Stimulated activated CD8-positive, alpha-beta memory T cell treated with anti-CD3 and anti-CD28 coated beads, Interleukin-15, amount 100 ng/mL, for 48 hours (primary cell): ENCODE measurements at places on chromosomes 16 and 17.

GRCh38 chr17:17019430-17019762 is 22.9 kb upstream of the MPRIP start:
- no peak for DNase-seq

- no peak for DNase-seq
Measured at GRCh38 chr17:37714897-37715296, 30.0 kb downstream of the HNF1B start.

- no peak for DNase-seq
Measured at GRCh38 chr16:31414706-31415105, 13.5 kb downstream of the COX6A2 start.

- no peak for DNase-seq
Measured at GRCh38 chr16:50263060-50263909, 3.1 kb upstream of the ADCY7 start.

GRCh38 chr16:84455031-84455430 is 49.4 kb downstream of the MEAK7 start:
- DNase-seq, result no peak

DNA sequence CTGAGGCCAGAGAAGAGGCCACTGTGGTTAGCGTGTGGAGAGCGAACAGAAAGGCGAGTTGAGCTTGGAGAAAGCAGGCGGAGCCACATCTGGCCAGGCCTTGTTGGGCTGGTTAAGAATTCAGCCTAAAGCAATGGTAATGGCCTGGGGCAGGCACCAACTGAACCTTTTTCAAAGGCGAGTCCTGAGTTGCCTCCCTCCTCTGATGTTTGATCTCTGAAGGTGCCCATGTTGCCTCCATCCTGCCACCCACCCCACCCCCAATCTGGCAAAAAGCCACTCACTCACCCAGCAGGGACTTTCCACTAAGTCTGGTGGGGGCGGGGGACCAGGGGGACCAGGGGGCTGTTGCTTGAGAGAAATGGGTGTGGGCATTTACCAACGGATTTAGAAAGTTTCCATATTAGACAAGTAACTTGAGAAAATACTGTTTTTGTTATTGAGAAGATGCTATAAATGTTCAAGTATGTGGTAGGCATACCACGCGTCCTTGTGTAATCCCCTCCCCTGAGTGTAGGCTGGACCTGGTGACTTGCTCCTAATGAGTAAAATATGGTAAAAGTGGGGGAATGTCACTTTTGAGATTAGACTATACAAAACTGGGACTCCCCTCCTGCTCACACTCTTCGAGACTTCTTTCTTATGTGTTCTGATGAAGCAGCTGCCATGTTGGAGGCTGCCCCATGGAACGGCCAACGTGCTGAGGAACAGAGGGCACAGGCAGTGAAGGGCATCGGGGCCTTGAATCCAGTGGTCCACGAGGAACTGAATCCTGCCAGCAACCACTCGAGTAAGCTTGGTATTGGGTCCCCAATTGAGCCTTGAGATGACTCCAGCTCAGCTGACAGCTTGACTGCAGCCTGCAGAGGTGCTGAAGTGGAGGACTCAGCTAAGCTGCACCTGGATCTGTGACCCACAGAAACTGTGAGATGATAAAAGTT is 29.9 kb upstream of the TNS4 start:
- peak; percentile 70 for DNase-seq

- DNase-seq, result no peak
Measured at GRCh38 chr16:78257376-78257728, 157.9 kb downstream of the WWOX start.

- DNase-seq, result no peak
Measured at GRCh38 chr17:31357839-31358394, 33.6 kb upstream of the RAB11FIP4 start.

- no peak for DNase-seq
Measured at GRCh38 chr16:12130691-12131290, 154.3 kb downstream of the SNX29 start.

GRCh38 chr16:85611194-85611443 is 2.0 kb upstream of the GSE1 start:
- no peak for DNase-seq

DNA sequence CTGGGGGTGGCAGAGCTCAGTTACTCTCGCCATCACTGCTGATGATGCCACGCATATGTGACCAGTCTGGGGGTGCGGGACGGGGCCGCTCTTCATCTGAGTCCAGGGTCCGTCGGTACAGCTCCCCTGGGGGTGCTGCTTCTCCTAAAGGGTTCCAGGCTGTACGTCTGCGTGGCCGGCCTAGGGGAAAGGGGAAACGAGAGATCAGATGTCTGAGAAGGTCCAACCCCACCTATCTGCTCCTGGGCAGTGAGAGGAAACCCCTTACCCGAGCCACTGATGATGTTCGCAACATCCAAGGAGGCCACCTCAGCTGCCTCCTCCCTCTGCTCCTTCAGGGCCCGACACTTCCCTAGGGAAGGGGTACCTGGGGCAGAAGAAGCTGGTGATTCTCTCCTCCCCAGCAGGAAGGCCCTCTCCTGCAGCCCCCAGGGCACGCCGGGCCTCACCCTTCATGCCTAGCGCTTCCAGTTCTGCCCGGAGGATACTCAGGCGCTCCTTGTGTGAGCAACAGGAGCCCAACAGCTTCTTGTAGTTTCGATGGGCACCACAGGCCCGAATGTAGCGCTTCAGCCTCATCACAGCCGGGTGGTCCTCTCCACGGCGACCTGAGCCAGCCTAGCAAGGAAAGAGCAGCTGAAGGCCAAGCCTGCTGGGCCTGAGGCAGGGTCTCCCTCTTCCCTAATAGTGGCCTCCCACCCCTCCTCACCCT is 2.1 kb downstream of the HIRIP3 start:
- no peak for DNase-seq

GRCh38 chr16:78505544-78506366 is 406.3 kb downstream of the WWOX start:
- DNase-seq, result no peak

DNA sequence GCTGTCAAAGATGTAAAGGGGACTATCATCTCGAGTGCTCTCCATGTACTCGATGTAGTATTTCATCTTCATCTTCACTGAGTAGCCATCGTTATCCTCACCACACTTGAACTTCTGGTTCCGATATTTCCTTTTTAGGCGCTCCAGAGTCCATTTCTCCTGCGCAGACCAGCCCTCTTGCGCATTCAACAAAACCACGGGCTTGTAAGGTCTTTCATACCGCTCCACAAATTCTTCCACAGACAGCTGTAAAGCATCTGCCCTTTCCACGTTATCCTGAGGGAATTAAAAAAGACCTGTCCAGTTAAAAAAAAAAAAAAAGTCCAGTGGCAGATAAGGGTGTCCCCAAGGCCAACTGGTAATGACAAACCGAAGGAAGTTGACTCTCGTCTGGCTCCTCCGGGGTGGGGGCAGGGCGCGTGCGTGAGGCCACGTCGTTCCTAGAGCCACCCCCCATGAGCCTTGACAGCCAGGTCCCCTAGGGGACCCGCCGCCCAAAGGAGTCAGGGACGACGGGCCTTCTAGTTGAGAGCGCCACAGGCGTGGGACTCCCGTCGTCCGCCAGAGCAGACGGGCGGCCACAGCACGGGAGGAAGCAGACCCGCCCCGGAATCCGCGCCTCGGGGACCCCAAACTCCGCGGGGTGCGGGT is 701 bp downstream of the JMJD6 start:
- DNase-seq, result peak; percentile 68

- DNase-seq, result no peak
Measured at GRCh38 chr17:29563816-29564215, 3.0 kb downstream of the ABHD15 start.

GRCh38 chr16:10776280-10776679 is 32.6 kb downstream of the NUBP1 start:
- no peak for DNase-seq

- peak; percentile 47 for DNase-seq
Measured at GRCh38 chr17:17792551-17793377, 44.0 kb downstream of the SREBF1 start.

DNA sequence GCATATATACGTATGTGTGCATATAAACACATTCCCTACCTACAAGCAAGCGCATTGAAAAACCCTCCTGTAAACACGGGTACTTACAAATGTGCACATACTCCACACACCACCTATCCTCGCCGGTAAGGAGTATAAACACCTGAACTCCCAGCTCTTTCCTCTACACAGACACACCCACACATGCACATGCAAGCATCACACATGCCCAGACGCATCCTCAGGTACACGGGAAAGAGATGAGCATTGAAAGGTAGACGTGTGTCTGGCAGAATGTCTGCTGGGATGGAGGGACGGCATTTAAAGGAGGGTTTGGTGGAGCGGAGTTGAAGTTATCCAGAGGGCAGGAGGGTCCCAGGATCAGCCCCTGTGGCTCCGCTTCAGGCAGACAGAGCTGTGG is 4.7 kb upstream of the SMTNL2 start:
- DNase-seq, result no peak

DNA sequence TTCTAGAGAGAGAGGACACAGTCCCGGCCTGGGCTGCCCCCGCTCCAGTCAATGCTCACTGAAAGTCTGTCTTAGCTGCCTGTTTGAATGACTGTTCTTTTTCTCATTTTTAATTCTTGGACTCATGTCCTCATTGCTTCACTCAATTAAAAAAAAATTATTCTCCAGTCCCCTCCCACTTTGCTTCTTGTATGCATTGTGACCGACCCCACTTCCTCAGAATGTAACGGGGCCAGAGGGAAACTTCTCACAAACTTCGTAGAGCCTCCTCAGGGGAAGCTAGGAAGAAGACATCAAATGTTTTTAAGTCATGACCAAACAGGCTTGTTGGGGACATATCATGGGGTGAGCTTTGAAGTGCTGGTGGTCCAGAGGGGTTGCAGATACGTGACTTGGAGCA is 113.2 kb downstream of the CCDC182 start:
- no peak for DNase-seq

DNA sequence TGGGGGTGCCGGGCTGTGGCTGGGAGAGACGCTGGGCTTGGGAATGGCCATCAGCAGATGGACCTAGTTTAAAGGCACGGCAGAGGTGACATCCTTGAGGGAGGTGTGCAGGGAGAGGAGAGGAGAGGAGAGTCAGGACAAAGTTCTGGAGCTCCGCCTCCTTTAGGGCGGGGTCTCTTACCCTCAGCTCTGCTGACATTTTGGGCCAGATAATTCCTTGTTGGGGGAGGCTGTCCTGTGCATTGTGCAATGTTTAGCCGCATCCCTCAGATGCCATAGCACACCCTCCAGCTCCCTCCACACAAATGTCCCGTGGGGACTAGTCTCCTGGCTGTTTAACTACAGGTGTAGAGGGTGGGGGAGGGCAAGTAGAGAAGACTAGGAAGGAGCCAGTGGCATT is 48.3 kb downstream of the ARHGAP23 start:
- DNase-seq, result no peak

DNA sequence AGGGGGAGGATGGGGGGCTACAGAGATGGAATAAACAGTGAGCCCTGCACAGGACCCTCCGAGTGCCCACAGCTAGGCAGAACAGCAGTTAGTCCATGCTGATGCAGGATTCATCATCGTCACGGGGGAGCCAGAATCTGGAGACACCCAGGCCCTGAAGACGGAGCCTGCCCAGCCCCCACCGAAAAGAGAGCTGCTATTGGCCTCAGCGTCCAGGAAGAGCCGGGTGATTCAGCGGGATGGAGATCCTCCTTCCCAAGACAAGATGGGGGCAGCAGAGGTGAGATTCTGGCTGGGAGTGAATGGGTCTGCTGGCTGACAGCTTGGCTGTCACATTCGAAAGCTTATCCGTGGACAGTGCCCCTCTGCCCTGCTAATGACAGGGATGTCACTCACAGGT is 133.6 kb upstream of the CRHR1 start:
- no peak for DNase-seq

DNA sequence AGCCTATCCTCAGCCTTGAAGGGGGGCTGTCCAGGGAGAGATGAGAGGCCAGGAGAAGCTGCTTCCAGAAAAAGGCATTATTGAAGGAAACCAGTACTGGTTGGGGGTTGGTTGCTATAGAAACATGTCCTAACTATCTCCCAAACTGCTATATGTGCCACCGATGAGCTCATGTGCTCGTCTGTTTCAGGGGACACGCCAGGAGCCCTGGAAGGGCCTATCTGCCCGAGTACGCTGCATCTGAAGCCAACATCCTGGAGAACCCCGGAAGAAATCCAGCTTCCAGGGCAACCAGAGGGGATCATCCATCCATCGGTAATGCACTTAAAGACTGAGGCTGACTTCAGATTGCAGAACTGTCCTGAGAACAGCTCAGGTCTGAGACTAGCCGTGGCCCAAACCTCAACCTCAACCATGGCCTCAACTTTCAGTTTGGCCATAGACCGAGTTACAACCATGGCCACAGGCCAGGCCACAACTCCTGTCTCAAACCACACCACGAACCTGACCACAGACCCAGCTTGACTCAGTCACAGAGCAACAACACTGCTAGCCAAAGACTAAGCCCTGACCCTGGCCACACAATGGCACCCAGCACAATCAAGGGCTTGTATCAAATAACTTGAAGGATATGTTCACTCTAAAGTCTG is 10.2 kb downstream of the PITPNM3 start:
- no peak for DNase-seq

- DNase-seq, result no peak
Measured at GRCh38 chr16:13984794-13985193, 64.8 kb downstream of the ERCC4 start.

DNA sequence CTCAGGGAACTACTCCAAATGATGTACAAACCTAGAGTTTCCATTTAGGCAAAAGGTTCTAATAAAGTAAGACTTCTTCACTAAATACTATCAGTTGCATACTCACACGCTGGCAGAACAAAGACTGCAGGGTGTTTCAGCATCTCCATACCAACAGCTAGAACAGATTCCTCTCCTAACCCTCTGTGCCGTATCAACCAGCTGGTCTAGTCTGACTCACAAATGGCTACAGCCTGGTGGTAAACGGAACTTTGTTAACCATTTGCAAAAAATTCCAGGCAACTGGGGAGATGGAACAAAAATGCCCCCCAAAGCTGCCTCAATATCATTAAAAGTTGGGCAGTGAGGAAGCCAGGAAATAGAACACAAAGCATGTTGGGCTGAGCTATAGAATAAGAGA is 217.1 kb downstream of the GRIN2A start:
- DNase-seq, result no peak

- no peak for DNase-seq
Measured at GRCh38 chr16:14564861-14565687, 65.0 kb downstream of the PARN start.

DNA sequence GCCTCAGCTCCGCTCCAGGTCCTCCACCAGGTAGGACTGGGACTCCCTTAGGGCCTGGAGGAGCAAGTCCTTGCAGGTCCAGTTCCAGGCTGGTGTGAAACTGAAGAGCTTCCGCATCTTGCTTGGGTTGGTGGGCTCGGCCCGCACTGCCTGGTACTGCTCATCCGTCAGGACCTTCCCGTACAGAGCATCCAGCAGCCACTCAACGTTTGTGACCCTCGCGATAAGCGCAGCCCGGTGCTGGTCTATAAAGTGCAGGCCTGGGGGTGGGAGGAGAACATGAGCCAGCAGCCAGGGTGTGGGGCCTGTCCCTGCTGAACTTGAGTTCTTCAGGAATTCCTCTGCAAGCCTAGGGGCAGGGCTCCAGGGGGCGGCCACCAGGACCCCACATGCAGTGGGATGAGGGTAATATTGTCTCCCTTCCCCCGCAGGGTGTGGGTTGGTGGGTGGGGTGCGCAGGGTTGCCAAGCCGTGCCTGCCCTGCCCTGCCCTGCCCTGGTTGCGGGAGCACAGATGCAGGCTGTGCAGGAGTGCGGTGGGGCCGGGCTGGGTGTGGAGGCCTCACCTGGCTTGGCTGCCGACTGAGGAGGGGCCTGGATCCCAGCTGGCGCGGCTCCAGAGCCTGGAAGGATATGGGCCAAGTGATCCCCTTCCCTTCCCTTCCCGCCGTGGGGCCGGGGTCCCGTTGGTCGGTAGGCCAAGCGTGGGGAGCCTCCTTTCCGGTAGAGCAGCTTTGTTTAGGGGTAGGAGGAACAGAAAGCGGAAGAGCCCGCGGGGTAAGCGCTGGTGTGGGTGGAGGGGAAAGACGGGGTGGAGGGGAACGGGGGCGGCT is 762 bp downstream of the PYCARD start:
- no peak for DNase-seq

- DNase-seq, result peak; percentile 56
Measured at GRCh38 chr16:68590201-68590994, 51.3 kb downstream of the ZFP90 start.
